ENCODE measurements at places on chromosomes 6 and 20.

DNA sequence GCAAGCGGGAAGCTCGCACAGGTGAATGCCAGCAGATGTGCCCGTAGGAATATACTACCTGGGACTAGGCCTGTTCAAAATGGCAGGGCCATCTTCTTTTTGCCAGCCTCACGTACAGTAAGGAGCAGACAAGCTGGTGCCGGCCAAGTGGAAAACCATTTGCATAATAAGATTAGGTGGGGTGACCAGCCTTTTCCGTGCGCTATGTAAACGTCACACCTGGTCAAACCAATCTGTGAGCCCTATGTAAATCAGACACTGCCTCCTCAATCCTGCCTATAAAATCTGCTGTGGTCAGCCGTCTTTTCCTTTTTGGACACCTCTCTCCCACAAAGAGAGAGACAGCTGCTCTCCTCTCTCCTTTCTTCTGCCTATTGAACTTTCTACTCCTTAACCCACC lies 60.8 kb upstream of the TMEM30A start:
- no peak for DNase-seq

- DNase-seq: no peak
Observed at GRCh38 chr6:39678914-39679313, 46.3 kb downstream of the KIF6 start.

GRCh38 chr20:9408422-9409300 lies 105.7 kb upstream of the LAMP5 start:
- peak; percentile 75 for DNase-seq

DNA sequence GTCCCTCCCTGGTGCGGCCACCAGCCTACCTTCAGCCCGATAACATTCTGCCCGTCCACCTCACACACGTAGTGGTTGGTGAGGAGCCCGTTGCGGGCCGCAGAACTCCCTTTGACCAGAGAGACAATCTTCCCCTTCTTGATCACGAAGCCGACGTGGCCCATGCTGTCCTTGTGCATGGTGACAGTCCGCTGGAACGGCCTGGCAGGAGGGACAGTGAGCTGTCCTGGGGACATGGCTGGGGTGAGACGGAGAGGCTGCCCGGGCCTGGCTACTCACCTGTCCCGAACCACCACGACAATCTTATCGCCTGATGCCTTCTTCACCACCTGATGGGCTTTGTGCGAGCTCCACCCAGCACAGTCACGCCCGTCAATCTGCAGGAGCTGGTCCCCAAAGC lies 16.6 kb downstream of the SDCBP2 start:
- DNase-seq: no peak

GRCh38 chr6:166736634-166737033 lies 109.6 kb upstream of the RPS6KA2 start:
- no peak for DNase-seq

Data from cerebellar nuclear complex (tissue), 1 donor.